ENCODE measurements at places on chromosomes 11 and 22.

DNA sequence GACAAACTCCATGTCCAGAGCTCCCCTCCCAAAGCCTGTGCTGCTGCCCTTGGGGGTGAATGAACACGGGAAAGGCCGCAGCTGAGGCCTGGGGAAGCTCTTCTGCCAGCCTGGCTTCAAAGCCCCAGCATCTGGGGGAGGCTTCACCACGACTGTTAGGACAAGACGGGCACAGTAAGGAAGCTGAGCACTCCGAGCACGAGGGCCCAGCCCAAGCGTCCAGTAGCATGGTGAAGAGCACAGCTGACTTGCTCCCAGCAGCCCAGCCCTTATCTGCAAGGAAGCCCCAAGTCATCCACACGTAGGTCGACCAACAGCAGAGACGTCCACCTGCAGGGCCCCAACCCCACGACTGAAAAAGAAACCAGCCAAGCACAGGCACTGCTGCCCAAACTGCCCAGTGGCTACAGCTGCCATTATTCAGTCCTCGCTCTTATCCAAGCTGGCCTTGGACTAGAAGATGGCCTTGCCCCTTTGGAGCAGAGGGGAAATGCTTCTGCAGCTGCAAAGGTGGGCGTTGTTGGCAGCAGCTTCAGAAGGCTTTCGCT is 62.5 kb downstream of the SHANK2 start:
- no peak for DNase-seq

GRCh38 chr11:32224580-32224979 is 133.7 kb downstream of the RCN1 start:
- DNase-seq = no peak

DNA sequence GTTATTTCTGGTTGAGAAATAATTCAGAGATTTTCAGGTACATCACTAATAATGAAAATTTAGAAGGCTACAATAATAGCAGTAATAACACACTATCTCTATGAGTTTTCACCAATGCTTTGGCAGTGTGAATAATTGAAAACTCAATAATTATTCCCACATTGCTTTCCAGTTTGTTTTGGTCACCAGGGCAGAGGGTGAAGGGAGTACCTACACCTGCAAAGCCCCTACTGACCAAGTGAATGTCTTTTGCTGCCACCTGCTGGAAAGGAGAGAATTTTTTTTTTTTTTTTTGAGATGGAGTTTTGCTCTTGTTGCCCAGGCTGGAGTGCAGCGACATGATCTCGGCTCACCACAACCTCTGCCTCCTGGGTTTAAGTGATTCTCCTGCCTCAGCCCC is 3.2 kb downstream of the NELL1 start:
- no peak for DNase-seq

DNA sequence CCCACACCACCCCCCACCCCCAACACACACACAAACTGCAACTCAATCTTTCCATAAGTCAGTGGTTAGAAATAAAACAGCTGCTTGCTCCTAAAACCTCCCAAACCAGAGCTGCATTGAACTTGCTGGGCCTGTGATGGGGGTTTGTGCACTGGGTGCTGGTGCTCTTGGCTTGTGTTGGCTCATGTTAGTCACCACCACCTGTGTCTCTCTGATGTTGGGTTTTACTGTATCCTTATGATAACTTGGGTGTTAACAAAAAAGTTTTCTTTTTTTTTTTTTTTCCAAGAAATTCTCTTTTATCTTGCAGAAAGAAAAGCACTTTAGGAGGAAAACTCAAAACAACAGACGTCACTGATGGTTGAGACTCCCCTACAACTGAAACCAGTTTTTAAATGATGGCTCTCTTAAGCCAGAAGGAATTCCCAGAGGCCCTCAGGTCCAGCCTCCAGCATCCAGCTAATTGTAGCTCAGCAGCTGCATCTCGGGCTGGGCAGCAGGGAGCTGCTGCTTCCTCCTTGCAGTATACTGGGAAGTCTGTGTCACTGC is 79.9 kb upstream of the DRD2 start:
- DNase-seq = no peak

- DNase-seq = no peak
Observed at GRCh38 chr22:24181088-24181995, at the start of gene SUSD2. SUSD2 (plus strand) TSS chr22:24181487; CDS start chr22:24181520, 33 bp downstream.

DNA sequence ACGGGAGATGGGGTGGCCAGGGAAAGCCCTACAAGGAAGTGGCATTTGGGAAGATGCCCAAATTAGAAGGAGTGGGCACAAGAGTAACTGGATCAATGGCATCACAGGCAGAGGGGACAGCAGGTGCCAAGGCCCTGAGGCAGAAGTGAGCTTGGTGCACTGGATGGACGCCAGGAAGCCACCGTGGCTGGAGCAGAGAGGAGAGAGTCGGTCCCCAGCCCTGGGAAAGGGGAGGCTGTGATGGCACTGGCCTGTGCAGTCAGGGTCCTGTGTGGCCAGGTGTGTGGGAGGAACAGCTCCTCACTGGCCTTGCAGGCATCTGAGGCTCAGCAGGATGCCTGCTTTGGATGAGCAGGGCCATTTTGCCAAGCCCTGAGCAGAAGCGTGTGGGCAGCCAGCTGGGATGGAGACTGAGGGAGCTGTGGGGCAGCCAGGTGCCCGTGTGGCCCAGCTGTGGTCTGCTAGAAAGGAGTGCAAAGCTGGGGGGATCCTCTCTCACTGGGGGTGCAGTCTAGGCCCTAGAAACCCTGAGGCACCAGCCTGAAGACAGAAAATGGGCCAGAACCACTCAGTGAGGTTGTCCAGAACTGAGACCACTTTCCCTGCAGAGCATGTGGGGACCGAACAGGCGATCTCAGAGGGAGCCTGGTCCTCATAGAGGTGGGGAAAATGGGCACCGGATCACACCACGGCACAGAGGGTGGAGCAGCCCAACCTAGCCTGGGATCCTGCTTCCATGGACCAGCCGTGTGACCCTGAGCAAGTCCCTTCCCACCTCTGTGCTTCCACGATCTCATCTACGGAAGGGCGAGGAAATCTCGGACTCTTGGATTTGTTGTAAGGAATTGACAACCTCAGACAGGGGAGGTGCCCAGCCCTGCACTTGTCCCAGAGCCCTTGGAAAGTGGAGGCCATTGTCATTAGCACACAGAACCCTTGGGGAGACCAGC is 78.6 kb upstream of the RTL6 start:
- no peak for DNase-seq

- DNase-seq = no peak
Observed at GRCh38 chr22:23745791-23746190, 5.1 kb downstream of the ZNF70 start.

GRCh38 chr11:123905826-123906225 is 3.9 kb downstream of the OR8D4 start:
- DNase-seq = no peak

GRCh38 chr11:100872951-100873740 is 186.1 kb downstream of the ARHGAP42 start:
- DNase-seq = no peak

DNA sequence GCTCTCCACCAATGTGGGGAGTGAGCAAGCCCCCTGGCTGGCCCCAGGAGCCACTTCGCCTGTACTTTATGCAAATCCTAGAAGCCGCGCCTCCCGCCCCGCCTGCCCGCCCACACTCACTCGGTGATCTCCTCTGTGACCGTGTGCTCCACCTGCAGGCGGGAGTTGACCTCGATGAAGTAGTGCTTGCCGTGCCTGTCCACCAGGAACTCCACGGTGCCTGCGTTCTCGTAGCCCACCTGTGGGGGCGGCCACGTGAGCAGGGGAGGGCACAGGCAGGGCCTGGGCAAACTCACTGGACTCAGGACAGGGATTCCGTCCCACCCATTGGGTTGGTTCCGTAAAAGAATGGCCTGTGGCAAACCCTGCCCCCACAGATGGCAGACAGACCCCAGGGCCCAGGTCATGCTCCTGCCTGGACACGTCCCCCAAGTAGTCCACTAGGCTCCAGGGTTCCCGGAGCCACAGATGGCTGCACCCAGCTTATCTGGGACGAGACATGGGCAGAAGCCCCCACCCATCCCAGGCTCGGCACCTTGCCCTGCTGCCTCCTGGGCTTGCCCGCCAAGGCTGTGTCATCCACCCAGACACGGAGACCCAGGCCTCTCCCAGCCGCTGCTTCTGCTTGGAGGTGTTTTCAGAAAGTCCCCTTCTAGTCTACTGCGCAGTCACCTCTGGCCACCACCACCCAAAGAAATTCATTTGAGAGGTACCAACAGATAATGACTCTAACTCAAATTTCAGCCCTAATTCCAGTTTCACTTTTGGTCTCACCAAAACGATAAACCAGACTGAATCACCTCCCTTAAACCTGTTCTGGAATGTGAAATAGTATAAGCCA is 12.1 kb downstream of the LRFN4 start:
- peak; percentile 15 for DNase-seq

DNA sequence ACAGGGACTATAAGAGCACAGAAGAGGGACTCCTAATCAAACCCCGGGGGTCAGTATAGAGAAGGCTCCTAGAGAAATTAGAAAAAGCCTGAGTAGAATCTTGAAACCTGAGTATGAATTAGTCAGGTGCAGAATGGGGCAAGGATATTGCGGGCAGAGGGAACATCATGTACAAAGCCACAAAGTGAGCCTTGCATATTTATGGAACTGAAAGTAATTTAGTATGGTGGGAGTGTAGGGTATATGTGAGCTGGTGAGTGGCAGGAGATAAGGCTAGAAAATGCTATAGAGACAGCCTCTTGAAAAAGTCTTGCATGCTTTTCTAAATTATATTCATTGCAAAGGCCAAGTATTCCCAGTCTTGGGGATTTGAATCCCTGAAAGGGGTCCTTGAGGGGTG is 93.7 kb downstream of the STIM1 start:
- no peak for DNase-seq

DNA sequence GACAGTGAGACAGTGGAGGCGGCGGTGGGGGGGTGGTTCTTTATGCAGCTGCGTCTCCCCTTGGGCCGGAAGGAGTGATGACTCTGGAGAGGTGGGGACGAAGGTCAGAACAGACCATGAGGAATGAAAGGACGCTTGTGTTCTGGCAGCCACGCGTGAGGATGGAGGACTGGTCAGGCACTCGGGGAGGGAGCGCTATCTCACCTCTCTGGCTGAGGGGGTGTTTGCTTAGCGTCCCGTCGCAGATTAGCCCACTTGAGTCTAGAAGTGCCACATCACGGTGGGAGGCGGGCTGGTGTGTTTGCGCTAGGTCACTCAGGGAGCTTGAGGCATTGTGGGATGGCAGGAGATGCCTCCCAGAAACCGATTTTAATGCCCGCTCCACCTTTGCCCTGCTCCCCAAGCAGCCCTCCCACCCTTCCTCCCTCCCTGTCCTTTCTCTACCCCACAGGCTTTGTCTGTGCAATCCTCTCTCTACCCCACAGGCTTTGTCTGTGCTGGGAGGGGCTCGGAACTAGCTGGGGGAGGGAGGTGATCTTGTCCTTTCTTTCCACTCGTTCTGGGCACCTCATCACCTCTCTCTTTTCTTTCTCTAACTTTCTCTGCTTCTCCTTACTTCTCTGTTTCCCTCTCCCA is 97.8 kb downstream of the PKNOX2 start:
- peak; percentile 35 for DNase-seq

GRCh38 chr11:64244966-64245365 is 1.8 kb downstream of the PPP1R14B start:
- DNase-seq = no peak

DNA sequence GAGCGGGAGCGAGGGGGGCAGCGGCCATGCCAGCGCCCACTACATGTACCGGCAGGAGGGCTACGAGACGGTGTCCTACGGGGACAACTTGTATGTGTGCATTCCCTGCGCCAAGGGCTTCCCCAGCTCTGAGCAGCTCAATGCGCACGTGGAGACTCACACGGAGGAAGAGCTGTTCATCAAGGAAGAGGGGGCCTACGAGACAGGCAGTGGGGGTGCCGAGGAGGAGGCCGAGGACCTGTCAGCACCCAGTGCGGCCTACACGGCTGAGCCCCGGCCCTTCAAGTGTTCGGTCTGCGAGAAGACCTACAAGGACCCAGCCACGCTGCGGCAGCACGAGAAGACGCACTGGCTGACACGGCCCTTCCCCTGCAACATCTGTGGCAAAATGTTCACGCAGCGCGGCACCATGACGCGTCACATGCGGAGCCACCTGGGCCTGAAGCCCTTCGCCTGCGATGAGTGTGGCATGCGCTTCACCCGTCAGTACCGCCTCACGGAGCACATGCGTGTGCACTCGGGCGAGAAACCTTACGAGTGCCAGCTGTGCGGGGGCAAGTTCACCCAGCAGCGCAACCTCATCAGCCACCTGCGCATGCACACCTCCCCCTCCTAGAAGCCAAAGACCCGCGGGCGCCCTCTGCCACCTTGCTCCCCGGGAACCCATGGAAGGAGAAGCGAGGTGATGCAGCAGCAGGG is 20.9 kb upstream of the TMEM191C start:
- no peak for DNase-seq

DNA sequence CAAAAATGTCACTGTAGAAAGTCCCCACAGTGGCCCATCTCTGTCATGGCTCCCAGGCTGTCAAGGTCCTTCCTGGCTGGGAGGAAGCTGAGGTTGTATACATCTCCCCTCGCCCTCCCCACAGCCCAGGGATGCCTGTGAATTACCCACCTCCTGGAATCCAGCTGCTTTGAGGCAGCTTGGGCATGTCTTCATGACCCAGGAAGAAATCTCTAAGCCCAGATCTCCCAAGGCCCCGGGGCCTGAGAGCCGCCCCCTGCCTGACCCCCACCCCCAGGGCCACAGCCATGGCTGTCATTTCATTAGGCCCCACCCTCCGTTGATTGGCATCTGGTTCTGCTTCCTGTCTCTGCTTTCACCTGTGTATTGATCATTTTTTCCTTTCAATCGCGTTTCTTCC is 207.5 kb downstream of the TBC1D22A start:
- DNase-seq = no peak

GRCh38 chr11:119509969-119510401 is 87.0 kb upstream of the THY1 start:
- DNase-seq = peak; percentile 95

DNA sequence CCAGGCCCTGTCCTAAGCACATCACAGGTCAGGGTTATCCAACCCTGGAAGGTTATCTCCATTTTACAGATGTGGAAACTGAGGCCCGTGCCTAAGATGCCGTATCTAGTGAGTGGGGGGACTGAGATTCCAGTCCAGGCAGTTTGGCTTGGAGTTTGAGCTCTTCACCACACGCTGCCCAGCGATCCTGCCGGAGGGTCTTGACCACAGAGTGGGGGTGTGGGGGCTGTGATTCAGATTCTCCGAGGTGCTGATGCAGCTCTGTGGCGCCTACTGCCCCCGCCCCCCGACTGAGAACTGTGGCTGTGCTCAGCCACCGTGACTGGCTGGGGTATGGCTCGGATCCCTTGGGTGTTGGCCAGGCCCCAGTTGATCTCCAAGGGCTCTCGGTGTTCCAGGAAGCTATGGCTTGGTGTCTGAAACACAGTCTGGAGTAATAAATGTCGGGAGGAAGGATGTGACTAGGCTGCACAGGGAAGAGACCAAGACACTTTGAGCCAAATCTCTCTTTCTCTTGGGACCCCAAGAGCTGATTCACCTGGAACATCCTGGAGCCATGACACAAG is 60.6 kb upstream of the RASD2 start:
- no peak for DNase-seq

- DNase-seq = no peak
Observed at GRCh38 chr22:50481440-50482106, at the start of gene ADM2. ADM2 (plus strand) TSS chr22:50481543; CDS start chr22:50481848, 305 bp downstream.

DNA sequence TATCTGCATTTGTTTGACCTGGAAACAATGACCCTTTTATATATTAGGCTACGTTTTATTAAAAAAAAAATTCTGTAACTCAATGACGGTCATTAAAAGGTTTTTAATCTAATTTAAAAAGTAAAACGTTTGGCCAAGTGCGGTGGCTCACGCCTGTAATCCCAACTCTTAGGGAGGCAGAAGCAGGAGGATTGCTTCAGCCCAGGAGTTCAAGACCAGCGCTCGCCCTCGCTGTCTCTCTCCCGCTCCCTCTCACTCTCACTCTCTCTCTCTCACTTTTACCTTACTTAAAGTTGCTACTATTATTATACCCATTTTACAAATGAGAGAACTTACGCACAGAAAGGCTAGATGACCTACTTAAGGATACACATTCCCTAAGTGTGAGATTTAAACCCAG is 814 bp upstream of the NARS2 start:
- DNase-seq = no peak
